ENCODE measurements at places on chromosomes 3 and 15.

- peak; percentile 55 for DNase-seq
Observed at GRCh38 chr3:106423321-106424225, 554.8 kb upstream of the CBLB start.

GRCh38 chr3:191330530-191331048, 263 bp upstream of the UTS2B start:
- DNase-seq, result no peak

DNA sequence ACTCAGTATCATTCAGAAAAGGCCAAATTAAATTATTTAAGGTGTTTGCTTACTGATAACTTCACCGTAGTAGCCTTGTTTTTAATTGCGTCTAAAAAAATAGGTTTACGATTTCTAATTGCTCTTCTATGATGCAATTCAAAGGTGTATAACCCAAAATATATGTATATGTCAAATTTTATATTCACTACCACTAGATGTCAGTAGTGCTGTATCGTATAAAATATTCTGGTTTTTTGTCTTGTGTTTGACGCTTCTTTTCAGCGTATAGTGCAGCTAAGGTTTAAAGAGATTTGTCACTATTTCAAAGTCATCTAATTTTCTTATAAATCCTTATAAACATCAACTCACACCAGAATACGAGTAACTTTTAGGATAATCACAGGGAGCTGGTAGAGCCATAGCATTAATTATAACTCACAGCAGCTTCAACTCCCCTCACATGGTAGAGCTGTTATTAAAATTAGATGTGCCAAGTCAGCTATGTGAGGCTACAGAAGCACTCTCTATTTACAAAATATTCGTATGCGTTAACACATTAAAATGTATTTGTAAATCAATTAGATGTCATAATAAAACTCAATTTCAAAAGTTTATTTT, 3.5 kb downstream of the PFN2 start:
- no peak for DNase-seq

DNA sequence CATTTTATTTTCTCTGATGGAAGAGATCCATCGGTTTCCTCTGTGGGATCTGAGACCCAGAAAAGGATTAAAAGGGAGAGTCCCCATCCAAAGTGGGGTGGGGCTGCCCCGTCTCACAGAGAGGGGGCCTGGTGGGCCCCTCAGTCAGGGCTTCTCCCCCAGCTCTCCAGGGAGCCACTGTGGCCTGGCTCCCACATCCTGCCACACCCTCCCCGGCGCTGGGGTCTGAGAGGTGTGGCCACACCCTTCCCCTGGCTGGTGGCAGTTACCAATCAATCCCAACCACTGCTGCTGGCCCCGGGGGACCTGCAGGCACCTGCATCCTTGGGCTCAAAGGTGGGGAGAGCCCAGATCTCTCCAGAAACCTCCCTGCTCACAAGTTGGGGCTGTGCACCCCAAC, 161.8 kb upstream of the IQSEC1 start:
- DNase-seq, result peak; percentile 12

DNA sequence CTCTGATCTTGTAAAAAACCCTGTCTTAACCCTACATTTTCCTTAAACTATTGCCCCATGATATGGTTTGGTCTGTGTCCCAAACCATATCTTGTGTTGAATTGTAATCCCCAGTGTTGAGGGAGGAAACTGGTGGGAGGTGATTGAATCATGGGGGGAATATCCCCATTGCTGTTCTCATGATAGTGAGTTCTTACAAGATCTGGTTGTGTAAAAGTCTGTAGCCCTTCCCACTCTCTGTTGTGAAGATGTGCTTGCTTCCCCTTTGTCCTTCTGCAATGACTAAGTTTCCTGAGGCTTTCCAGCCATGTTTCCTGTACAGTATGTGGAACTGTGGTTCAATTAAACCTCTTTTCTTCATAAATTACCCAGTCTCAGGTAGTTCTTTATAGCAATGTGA, 881.4 kb downstream of the DIPK2A start:
- DNase-seq, result no peak

DNA sequence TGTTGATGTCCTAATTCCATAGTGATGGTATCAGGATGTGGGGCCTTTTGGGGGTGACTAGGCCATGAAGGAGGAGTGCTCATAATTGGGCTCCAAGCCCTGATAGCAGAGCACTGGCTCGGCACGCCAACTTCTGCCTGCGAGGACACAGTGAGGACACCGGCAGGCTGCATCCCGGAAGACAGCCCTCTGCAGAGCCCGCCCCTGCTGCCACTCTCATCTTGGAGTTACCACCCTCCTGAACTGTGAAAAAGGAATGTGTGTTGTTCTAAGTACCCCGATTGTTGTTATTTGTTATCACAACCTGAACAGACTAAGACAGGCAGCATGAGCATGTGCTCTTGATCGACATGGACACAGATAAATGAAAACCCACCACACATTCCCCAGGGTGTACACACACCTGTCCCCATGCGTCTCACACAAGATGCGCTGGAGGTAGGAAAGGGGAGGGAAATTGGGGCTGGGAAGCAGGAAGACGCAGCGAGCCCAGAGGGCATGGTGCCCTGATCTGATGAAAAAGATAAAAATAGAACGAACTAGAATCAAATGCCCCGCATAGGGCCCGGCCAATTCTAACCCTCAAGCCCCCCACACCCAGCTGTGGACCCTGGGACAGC, 40.1 kb downstream of the RPN1 start:
- DNase-seq, result no peak

DNA sequence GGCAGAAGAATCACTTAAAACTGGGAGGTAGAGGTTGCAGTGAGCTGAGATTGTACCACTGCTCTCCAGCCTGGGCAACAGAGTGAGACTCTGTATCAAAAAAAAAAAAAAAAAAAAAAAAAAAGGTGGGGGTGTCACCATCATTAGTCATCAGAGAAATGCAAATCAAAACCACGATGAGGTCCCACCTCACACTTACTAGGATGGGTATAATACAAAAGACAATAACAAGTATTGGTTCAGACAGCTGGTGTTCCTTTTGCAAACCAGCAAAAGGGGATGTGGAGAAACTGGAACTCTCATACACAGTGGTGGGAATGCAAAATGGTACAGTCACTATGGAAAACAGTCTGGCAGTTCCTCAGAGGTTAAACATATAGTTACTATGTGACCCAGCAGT, 78.7 kb upstream of the TSC22D2 start:
- DNase-seq, result peak; percentile 7

DNA sequence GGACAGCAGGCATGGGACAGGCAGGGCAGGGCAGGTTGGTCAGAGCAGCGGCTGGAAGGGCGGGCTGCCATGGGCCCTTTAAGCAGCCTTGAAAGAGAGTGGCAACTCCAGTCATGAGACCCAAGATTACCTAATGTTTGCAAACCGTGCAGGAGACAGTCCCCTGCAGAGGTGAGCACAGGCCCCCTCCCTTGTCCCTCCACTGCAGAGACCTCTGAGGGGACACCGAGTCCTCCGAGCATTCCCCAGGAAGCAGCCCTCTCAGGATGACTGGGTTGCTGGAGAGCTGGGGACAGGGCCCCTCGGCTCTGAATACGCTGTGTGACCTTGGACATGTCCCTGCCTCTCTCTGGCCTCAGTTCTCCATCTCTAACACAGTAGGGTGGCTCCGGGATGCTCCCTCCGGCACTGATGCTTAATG, 81.4 kb downstream of the IQSEC1 start:
- no peak for DNase-seq

DNA sequence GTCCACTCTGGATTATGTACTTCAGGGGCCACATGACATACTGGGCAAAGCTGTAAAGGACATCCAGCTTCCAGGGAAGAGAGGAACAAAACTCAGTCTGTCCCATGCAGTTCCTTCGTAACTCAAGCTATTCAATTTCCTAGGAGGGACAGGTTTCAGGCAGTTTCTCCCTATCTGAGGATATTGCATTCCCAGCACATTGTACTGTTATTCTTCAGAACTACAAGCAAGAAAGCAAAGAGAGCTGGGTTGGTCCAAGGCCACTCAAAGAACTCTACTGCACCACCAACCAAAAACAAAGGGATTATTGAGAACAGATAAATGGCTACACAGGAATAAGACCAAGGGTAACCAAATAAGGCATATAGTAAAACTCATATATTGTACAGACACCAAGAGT, 117.6 kb upstream of the ARL6 start:
- no peak for DNase-seq

- peak; percentile 27 for DNase-seq
Observed at GRCh38 chr3:71310980-71311660, 272.4 kb downstream of the FOXP1 start.

DNA sequence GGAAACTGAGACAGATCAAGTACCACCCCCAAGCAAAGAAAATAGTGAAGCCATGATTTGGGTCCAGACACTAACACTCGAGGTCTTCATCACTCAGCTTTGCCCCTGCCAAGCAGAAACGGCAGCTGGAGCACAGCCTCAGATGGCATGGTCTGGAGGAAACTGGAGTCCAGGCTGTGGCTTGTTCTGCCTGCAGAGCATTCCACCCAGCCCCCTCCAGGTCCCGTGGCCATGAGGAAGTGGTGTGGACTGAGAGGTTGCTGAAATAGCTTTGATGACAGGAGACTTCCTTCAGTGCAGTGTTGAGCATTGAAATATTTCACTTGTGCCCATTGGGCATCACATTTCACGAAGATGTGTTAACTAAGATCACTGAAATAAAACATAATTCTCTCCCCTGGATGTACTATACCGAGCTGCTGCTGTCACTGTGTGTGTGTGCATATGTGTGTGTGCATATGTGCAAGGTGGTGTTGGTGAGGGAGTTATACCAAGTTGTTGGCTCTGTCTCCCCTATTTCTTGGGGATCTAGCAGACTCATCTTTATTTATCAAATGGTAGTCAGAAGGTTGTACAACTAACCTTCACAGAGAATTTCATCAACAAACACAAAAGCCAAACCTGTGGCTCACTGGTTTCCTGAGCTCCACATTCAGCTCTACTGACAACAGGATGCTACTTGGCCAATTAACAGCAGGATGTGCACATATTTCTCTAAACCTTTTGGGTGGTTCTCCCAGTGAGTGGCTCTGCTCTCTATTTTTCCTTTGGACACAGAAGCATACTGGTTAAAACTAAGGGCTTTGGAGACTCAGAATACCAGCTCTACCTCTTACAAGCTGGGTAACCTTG, 660.1 kb upstream of the CFAP20DC start:
- no peak for DNase-seq

- DNase-seq, result no peak
Observed at GRCh38 chr15:64865126-64865997, 23.6 kb downstream of the PLEKHO2 start.

- DNase-seq, result no peak
Observed at GRCh38 chr15:26314577-26314976, 451.4 kb upstream of the ATP10A start.

- DNase-seq, result no peak
Observed at GRCh38 chr3:39139442-39139841, 13.9 kb downstream of the CSRNP1 start.

DNA sequence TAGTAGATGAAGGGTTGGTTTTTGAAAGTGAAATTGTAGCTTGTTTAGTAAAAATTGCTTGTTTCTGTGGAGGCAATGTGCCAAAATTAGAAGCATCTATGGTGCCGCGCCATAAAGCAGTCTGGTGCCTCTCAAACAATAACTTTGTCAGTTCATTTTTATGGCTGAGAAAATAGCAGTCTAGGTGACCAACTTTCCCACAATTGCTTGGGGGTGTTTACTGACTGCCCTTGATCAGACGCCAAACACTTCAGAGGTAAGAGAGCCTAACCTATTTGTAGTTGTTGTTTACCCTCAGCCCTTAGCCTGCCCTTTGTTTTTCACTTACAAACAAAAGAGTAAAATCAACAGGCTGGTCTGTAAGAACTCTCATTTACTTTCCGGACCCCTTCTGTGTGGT, 174.5 kb downstream of the FNDC3B start:
- no peak for DNase-seq

DNA sequence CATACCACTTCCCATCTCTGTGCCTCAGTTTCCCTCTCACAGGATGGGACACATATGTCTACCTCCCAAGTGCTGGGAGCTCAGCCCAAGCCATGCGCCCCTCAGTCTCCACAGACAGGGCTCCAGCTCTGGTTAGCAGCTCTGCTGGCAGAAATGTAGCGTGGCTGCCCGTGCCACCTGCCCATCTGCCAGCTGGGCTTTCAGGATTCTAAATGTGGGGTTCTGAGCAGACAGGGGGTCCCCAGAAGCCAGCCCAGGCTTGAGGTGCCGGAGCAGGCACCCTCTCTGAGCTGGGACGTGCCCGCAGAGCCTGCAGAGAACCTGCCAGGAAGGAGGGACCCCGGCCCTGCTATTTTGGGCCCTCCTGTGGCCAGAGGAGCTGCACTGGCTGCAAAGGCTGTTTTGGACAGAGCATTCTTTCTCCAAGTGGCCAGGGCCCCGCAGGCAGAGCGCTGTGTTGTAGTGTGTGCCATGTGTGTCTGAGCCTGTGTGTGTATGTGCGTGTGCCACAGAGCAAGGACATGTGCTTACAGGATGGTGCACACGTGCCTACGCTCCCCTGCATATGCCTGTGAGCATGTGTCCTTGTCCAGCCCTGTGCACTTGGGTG, 31.7 kb downstream of the PSTPIP1 start:
- peak; percentile 2 for DNase-seq

DNA sequence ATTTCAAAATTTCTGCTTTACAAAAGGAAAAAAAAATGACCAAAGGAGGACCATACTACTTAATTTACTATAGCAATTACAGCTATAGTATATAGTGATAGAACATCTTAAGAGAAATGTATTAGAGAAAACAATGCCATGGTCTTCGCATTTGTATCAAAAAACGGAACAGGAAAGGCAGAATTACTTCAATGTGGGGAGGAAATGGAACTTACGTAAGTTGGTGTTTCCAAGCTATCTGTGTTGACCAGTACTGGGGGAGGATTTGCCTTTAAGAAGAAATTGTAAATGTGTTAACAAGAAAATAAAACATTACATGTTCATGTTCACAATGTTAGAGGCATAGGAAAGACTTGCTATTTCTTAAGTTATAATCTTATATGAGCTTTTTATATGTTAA, 119.9 kb upstream of the MELTF start:
- no peak for DNase-seq

DNA sequence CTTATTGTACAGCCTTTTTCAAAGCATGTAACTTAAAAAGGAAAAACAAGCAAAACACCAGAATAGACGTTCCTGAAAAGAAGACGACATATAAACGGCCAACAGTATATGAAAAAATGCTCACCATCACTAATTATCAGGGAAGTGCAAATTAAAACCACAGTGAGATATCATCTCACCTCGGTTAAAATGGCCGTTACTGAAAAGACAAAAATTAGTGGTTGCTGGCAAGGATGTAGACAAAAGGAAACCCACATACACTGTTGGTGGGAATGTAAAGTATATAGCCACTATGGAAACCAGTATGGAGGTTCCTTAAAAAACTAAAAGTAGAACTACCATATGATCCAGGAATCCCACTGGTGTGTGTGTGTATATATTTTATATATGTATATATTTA, 64.5 kb upstream of the MLF1 start:
- DNase-seq, result no peak
